ENCODE measurements at places on chromosomes 4 and X. TPM values are rescaled to one million over a fixed set of nuclear protein-coding genes. Genes with fewer than 3 reads are reported as not detected.

The FAM9A gene
- total RNA-seq, result not detected

The GPC3 gene
- 19.3 TPM for total RNA-seq

The FAM241A gene
- 0.59 TPM for total RNA-seq

The SLC10A4 gene
- not detected for total RNA-seq

The TRMT44 gene
- total RNA-seq, result 15.4 TPM

The CTAG1A gene
- not detected for total RNA-seq

The SSX1 gene
- total RNA-seq, result not detected

The TMSB15C gene
- total RNA-seq, result 3.6 TPM

The S100G gene
- not detected for total RNA-seq

The CLGN gene
- total RNA-seq, result 3.0 TPM

The TAF7L gene
- total RNA-seq, result 0.59 TPM

The PLAC8 gene
- total RNA-seq, result not detected

The FOXP3 gene
- not detected for total RNA-seq

The PF4V1 gene
- 9.2 TPM for total RNA-seq

The MED12 gene
- total RNA-seq, result 26.1 TPM

The OCIAD2 gene
- 15.9 TPM for total RNA-seq

The MAGIX gene
- total RNA-seq, result 0.55 TPM

The CENPVL2 gene
- total RNA-seq, result not detected

The SASH3 gene
- not detected for total RNA-seq

The GC gene
- total RNA-seq, result not detected

The USP17L26 gene
- total RNA-seq, result not detected

The SSX3 gene
- total RNA-seq, result not detected

The MAGEC3 gene
- not detected for total RNA-seq

The MOB1B gene
- 29.8 TPM for total RNA-seq

The MMGT1 gene
- total RNA-seq, result 9.5 TPM
